Ascending aorta (tissue), 2 donors: ENCODE measurements at places on chromosomes 4 and X.

DNA sequence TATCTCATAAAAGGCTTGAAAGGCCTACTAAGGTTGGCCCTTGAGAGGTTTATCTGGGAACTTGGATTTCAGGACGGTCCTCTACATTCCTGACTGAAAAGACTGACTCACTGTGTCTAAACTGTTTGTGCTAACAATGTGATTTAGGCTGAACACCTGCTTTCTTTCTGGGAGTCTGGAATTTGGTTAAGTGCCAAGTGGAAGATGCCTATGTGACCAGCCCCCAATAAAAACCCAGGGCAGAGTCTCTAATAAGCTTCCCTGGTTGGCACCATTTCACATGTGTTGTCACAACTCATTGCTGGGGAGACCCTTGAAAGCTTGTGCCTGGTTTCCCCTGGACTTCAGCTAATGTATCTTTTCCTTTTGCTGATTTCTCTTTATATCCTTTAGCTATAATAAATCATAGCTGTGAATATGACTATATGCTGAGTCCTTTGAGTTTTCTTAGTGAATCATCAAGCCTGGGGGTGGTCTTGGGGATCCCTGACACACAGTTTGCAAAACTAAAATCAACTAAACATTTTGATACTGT is 55.1 kb downstream of the GPR82 start:
- DNase-seq, result no peak

DNA sequence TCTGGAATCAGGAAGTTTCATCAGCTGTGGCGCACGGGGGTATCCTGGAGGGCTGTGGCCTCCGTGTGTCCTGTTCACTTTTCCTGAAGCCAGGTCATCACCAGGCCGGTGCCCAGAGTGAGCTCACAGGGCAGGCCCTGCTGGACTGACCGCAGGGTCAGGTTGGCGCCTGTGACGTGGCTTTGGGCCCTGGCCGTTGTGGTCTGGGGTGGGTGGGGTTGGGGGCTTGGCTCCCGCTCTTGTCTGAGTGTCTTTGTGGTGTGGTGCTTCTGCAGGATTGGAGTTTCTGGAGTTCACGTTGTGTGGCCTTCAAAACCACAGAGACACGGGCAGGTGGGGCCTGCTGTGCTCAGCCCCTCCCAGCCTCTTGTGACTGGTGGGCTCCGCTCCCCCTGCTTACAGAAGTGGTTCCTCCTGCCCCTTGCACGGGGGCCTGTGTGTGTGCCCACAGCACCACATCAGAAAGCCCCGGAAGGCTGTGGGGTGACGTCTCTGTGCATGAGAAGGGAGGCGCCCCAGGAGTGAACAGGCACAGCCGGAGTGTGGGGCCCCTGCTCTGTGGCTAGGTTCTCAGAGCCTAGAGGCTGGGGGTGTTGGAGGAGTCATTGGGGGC is 9.5 kb downstream of the RGS12 start:
- no peak for DNase-seq

- DNase-seq, result no peak
These were observed 235.3 kb downstream of the GPAT3 start for GRCh38 chr4:83771113-83771705.

GRCh38 chr4:135144498-135144897 is 942.9 kb upstream of the PABPC4L start:
- no peak for DNase-seq

DNA sequence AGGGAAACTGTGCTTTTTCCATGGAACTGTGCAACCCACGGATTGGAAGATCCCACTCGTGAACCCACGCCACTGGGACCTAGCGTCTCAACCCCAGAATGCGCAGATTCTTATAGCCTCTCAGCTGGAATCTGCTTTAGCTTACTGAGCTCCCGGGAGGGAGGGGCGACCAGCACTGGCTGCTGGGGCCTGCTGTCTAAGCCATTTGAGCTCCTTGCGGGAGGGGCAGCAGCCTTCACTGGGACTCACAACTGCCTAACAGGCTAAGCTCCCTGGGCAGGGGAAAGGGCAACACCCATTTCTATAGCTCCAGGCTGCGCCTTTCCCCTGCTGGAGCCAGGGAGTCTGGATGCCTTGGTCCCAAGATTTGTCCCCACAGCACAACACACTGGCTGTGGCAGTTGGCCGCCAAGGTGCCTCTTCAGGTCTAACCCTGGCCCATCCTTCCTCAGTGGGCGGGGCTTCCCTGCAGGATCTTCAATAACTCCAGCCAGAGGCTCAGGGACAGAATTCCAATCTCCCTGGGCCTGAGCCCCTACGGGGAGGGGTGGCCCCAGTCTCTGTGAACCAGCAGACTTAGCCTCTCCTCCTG is 451.7 kb upstream of the PITX2 start:
- DNase-seq, result no peak
